NCI-H2081 treated with DMSO at 0.1 percent for 48 hours (cell line): ENCODE measurements at places on chromosomes 4 and X.

DNA sequence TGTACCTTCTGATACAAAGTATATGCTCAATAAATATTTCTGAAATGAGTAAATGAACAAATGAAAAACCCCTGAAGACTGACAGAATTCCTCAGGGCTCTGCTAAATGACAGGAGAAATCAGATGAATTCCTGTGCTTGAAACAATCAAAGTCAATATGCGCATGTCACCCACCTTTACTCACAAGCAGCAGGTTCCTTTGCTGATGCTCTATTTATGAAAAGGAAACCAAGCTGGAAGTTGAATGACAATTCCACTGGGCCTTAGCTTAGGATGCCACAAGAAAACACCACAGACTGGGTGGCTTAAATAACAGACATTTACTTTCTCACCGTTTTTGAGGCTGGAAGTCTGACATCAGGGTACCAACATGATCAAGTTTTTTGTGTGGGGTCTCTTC, 477.5 kb upstream of the TEX13C start:
- DNase-seq: no peak

- peak; percentile 44 for DNase-seq
Observed at GRCh38 chr4:56871371-56871866, 36.3 kb upstream of the REST start.

- DNase-seq: no peak
Observed at GRCh38 chr4:79083406-79084010, 144.3 kb upstream of the PAQR3 start.

- DNase-seq: no peak
Observed at GRCh38 chr4:105306158-105306781, 159.6 kb downstream of the TET2 start.

DNA sequence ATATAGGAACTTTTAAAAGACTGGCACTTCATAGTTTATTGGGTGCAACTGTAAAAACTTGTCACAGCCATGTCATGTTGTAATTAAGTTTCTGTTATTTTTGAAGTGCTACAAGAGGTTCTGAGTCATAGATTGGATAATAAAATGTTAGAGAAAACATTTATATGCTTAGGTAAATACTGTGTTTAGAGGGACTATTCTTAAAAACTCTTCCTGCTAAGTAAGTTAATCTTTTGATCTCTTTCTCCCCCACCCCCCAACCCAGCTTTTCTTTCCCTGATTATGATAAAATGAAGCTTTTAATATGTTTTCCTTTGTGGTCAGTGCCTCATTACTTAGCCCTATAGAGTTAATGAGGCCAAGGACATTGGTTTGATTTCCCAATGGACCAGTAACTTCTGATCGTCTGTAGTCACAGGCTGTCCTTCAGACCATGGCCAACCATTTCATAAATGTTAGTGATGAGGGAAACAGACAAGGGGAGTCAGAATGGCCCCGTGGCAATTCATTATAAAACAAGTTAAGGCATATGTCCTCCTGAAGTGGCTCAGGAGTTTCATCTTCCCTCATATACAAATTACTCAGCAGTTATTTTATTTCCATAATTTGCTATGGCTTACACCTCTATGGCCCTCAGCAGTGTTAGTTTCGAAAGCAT, 3.9 kb upstream of the PDLIM5 start:
- DNase-seq: no peak

- no peak for DNase-seq
Observed at GRCh38 chrX:38513112-38513742, 48.1 kb upstream of the TSPAN7 start.

- no peak for DNase-seq
Observed at GRCh38 chr4:89298155-89298554, 9.4 kb downstream of the GPRIN3 start.

DNA sequence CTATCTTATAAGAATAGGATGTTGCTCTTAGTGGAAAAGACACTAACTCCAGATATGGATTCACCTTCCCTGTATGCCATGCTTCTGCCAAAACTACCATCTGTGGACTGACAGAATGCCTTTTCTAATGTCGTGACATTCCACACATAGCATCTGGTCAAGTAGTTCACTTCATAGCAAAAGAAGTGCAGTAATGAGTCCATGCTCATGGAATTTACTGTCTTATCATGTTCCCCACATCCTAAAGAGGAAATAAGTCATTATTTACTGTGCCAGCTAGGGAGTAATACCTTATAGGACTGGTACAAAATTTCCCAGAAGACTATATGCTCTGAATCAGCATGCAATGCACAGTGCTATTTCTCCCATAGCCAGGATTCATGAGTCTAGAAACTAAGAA, 562.4 kb downstream of the TLL1 start:
- no peak for DNase-seq

DNA sequence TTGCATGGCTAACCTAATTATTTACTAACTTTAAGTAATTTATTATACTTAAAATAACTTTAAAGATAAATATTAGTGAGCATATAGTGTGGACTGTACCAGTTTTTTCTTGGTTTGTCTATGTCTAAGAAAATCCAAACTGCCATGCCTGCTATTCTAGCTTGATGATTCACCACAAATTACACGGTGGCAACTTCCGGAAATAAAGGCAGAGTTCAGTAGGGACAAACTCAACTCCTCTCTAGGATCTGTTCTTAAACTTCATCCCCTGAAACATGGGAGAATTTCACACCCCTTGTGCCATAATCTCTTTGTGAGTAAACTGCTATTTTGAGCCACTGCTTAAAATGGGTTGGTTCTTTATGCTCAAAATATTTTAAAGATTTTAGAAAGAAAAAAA, 213.6 kb upstream of the NRK start:
- DNase-seq: no peak

DNA sequence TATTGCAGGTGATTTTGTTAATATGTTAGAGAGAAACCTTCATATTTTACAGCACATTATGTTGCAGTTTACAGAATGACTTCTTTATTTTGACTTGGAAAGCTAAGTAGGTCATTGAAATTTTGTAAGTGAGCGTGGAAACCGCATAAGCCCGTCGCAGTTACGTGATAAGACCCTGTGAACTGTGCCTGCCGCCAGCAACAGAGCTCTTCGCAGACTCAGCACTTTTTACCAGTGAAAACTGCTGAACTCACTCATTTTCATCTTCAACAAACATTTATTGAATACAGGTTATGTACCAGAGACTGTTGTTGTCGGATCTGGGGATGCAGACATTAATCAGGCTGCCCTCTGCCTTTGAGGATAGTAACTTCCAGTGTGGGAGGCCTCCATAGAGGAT, 355.7 kb downstream of the HS3ST1 start:
- no peak for DNase-seq

GRCh38 chr4:10316851-10317250, 140.4 kb downstream of the ZNF518B start:
- no peak for DNase-seq
